ENCODE measurements at places on chromosomes 7 and 10.

GRCh38 chr10:126094537-126094936 lies 198.2 kb downstream of the FANK1 start:
- DNase-seq = no peak

- no peak for DNase-seq
Measured at GRCh38 chr7:111098011-111098925, 7.3 kb downstream of the LRRN3 start.

DNA sequence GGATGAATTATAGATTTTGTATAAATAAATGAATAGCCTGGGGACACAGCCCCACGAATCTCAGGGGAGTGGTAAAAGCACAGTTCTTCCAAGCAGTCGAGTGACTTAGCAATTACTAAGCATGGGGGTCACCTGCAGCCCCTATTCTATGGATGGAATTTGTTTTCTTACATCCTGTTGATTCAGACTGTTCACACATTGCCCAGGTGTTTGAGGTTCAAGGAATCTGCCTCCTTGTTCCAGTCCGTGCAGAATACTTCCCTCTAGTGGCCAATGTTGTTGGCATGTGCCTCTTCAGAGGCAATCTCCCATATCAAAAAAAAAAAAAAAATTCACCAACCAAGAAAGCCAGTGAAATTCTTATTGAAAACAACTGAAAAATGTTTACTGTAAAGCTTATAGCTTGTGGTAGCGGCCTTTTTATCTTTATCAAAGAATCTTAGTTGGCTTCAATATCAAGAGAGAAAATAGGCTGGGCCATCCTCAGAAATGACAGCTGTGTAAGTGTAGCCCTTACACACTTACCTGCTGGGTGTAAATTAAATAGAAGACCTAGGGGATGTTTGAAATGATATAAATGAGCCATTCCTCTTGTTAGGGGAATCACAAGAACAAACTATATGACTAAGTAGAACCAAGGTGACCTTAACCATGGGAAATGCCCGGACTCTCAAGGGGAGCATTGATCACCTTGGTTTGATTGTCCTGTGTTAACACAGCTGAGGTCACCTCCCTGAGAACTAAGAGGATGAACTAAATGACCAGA lies 7.8 kb downstream of the LIPM start:
- DNase-seq = no peak

DNA sequence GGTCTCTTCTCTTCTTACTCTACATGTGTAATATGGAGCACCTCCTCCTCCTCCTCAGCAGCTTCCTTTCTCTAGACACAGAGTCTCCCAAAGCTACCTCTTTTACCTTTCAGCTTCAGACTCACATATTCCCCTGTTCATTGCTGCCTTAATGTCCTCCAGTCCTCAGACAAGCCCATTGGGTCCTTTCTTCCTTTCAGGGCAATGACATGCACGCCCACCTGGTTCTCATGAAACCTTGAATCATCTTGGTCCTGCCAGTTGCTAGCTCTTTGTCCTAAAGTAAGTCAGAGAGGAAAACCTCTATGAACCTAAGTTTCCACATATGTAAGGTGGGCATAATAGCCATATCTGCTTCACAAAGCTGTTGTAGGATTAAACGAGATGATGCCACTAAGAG lies 227.0 kb downstream of the RPS24 start:
- no peak for DNase-seq

DNA sequence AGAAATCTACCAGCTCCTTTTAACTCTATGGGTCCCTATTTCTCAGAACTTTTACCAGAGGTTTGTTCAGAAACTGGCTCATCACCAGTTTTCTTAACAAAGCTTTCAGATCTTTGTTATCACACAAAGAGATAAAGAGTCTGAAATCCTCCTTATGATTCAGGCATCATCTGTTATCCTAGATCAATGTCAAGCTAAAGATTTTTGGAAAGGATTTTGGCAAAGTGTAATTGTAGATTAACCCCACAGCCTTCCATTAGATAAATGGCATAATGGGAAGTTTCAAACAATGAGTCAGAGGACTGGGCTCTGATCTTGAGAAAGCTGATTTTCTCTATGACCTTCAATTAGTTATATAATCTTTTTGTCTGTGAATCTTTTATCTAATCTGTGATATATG lies 192.2 kb downstream of the NXPH1 start:
- no peak for DNase-seq

DNA sequence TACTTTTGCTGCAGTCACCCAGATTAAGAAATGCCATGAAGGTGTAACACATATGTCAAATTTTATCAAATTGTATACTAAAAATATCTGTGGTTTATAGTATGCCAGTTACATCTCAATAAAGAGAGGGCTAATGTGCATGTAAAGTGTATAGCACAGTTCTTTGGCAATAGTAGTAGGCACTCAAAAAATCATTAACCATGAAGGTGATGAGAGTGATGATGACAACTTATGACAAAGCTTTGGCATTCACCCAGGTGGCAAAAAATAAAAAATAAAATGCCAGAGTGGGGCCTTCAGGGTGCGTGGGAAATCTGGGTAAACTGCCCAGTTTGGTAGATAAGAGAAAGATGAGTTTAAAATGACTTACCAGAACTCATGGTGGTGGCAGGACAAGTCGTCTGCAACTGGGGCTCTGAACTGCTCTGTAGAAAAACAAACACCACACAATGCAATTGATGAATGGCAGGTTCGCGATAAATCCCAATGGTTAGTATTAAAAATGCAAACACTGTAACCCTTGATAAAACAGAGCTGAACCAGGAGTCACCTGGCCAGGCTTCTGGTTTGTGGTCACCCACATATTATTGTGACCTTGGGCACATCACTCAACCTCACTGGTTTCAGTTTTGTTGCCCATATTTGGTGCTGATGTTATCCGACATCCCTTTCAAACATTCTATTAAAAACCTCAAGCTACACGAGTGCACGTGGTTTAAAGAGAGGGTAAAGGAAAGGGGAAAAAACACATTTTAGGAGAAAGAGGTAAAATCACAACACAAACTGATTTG lies 120.2 kb downstream of the SORBS1 start:
- no peak for DNase-seq

DNA sequence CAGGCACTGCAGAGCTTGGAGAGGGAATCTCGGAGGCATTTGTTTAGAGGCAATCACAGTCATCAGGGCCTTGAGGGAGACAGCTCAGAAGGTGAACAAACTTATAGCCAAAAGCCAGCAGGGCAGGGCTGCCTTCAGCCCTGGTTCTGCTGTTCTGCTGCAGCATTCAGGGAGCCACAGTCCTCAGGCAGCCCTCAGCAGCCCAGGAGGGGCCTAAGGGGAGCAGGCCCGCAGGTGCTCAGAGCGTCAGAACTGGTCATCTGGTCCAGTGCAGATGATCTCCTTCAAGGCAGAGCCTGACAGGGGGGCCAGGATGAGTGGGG lies 84.7 kb downstream of the ARHGAP22 start:
- no peak for DNase-seq

GRCh38 chr10:28269842-28270456 lies 32.9 kb downstream of the MPP7 start:
- no peak for DNase-seq

GRCh38 chr7:2299870-2300512 lies 14.2 kb downstream of the SNX8 start:
- DNase-seq = no peak

- no peak for DNase-seq
Measured at GRCh38 chr10:14118953-14119352, 211.8 kb downstream of the FRMD4A start.

DNA sequence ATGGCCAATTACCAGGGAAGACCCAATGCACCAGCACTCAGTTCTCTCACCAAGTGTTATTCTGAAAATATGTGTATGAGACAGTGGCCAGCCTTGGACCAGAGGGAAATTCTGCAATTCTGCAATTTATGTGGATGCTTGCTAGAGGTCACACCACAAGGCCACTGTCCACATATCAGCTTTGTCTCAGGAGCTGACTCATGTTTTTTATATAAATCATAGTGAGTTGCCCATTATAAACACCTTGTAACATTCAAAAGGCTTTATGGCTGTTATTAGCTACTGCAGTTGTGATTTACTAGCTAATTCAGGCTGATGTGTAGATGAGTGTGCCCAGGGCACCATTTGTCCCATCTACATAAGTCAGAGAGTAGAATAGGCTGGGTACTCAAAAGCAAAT lies 649.0 kb downstream of the LRMDA start:
- no peak for DNase-seq

GRCh38 chr10:99905971-99906370 lies 103.8 kb downstream of the DNMBP start:
- DNase-seq = no peak

- DNase-seq = no peak
Measured at GRCh38 chr10:25125201-25125611, 49.6 kb upstream of the GPR158 start.

GRCh38 chr10:74133923-74134820 lies 16.5 kb downstream of the AP3M1 start:
- no peak for DNase-seq

DNA sequence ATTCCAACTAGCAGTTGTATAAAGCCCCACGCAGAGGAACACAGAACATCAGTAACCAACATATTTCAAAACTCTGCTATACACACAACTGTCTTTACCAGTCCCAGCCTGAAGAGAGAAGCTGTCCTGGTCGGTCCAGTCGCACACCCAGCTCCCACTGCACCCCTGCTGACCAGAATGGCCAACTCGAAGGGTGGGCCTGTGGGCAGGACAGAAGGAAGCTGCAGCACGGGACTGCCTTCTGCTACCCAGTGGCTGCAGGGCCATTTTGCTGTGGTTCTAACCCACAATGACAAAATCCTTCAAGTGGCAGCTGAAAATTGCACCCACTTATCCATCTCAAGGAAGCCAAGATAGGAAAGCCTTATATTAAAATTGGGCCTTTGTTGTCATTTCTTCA lies 48.2 kb downstream of the GSDME start:
- DNase-seq = no peak

DNA sequence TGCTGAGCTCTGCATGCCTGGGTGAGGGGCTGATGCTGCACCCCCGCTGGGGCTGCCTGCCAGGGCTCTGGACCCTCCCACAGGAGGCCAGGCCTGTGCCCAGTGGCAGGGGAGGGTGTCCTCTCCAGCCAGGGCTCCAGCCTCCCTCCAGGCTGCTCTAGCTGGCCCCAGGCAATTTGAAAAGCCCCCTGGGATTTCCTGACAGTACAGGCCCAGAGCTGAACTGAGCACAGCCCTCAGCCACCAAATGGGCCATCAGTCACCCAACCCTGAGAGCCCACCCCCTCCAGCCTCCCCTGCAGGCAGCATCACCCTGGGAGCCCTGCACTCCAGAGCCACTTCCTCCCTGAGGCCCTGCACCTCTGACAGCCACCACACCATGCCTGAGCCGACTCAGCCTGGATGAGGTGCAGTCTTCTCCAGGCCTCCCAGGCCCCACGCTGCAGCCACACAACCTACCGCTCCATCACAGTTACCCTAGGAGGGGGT lies 101.8 kb upstream of the RET start:
- no peak for DNase-seq

DNA sequence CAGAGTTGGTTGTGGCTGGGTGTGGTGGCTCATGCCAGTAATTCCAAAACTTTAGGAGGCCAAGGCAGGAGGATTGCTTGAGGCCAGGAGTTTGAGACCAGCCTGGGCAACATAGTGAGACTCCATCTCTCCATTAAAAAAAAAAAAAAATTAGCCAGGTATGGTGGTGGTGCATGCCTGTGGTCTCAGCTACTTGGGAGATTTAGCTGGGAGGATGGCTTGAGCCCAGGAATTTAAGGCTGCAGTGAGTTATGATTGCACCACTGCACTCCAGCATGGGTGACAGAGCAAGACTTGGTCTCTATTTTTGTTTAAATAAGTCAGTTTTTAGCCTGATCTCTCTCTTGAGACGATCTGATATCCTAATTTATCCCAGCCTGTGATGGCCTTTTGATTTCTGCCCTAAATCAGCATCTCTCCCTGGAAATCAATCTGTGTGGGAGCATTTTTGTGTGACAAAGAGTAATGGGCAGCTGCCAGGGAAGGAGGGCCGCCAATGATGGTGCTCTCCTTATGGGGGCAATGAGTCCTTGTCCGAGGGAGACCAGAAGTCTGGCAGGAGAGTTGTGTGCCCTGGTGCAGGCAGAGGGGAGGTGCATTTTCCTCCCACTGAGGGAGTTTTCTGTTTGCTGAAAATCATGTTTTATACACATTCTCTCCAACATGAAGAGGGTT lies 111.0 kb downstream of the NRP1 start:
- no peak for DNase-seq

DNA sequence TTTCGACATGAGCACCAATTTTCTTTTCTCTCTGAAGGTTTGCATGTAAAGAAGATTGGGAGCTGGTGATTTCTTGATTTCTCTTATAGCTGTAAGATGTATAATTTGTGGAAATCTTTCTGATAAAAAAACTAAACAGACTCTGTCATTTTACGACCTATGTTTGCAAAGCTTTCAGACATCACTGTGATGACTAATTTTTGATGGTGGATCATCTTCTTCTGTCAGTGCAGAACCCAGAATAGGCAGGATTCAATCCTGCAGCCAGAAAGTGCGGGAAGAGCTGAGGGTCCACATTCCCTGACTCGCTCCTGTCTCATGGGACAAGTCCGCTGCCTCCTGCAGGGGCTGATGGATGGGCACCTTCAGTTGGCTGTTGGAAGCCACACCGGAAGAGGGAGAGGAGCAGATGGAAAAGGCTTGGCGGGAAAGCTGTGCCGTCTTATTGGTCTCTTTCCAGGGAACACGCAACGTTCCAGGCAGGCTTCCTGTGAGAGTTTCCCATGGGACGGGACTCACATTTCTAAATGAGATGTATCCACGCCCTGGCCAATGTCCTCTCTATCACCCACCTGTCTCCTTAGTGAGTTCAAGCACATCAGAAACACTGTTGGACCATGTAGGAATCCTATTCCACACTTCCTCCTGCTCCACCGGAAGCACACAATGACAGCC lies 186.9 kb downstream of the PRPF18 start:
- no peak for DNase-seq

GRCh38 chr10:60905580-60905979 lies 38.4 kb downstream of the RHOBTB1 start:
- no peak for DNase-seq

DNA sequence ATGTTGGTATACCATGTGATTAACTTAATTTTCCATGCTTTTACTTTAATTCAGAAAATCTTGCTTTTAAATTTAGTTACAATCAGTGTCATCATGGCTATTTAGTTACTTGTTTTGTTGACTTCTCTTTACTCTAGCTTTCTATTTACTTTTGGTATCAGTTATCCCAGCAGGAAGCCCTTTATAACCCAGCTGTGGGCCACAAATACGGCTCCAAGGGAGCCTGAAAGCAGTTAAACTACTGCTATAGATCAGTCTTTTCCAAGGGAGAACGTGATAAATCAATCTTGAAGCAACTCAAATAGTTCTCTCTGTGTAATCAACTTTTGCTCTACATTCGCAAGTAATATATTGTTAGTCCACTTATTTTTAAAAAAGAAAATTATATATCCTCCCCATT lies 287.4 kb downstream of the CACNA2D1 start:
- no peak for DNase-seq

GRCh38 chr10:6313111-6313895 lies 110.6 kb downstream of the PFKFB3 start:
- no peak for DNase-seq

Measured in stimulated activated CD4-positive, alpha-beta T cell treated with anti-CD3 and anti-CD28 coated beads, Interleukin-1b, Interleukin-23, amount 100 ng/mL, for 1 hour (primary cell).